ENCODE measurements at places on chromosomes 12 and 14.

- DNase-seq = no peak
Measured at GRCh38 chr12:126432780-126433179, 1367.5 kb downstream of the AACS start.

DNA sequence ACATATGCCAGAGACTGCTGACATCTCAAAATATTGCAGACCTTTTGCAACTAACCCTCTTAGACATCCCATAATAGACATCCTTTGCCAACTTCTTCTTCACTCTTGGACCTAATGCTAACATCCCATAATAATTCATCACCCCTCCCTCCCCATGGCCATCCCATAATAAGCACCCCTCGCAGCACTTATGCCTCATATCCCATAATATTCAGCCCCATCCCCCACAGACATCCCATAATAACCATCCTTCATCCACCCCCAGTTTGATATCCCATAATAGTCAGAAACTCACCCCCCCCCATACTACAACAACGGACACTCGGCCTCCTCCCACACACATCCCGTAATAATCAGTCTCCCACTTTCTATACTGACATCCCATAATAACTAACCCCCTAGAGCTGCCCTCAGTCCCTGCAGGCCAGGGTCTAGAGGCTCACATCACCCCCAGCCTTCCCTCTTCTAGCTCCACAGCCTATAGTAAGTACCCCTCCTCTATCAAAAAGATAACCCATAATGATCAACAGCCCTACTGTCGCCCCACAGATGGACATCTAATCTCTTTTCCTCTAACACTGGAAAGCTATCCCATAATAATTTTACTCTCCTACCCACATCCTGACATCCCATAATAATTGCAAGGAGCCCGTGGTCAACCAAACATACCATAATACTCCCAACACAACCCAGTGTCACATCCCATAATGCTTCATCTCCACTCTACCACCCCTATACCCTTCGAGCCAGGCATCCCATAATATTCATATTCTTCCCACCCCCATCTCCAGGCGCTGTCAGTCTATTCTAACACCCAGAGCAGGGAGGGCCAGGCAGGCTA lies 792 bp upstream of the CHD4 start:
- peak; percentile 56 for DNase-seq

DNA sequence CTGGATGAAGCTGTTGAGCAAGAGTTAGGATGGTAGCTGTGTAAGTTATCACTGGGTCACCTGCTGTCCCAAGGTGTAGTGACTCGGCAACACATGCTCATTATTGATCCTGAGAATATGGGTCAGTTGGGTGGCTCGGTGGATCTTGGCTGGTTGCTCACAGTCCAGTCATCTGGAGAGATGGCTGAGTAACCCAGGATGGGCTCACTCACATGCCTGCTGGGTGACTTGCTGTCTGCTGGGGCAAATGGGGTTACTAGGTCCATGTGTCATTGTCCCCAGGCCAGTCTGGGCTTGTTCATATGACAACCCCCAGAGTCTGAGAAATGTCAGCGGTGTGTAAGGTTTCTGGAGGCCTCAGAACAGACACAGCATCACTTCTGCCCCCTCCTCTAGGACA lies 69.5 kb downstream of the SLC15A4 start:
- DNase-seq = no peak

DNA sequence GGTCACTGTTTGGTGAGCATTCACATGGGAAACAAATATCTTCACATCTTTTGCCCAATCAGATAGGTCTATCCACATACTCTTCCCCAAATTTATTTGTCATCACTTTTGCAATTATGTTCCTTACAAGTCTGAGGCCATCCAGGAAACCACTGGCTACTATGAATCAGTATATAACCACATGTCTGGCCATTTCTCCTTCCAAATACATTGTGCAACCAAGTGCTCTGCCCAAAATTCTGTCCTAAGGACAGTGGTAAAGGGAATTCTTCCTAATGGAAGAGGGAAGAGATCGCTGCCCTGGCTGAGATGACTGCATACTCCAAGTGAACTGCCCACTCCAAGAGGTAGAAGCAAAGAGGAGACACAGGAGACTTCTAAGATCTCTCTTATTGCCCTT lies 148.9 kb upstream of the MAX start:
- DNase-seq = no peak

GRCh38 chr12:22981711-22982110 lies 356.7 kb downstream of the ETNK1 start:
- DNase-seq = no peak

- DNase-seq = no peak
Measured at GRCh38 chr14:91352053-91352452, 65.6 kb downstream of the CCDC88C start.

DNA sequence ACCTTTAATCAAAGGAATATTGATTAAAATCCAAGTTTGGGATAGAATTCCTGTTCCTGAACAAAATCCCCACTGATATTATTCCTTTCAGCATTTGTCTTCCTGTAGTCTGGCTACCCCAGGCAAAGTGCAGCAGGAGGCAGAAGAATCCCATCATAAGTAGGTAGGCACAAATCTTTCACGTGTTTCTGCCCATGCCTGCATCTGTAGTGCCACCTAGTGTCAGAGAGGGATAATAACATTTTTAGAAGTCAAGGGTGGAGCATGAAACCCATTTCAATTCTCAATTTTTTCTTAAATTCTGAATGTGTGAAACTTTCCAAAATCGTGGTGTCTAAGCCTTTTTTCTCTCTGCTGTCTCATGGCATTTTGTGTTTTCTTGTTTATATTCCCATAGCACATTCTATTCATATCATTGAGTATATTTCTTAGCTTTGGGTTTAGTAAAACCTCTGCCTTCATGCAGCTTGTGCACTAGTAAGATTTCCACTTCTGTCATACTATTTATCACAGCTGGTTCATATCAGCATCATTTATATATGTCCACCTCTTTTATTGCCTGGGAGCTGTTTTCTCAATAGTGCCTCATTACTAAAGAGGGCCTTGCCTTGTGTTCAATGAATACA lies 47.8 kb upstream of the RERG start:
- DNase-seq = peak; percentile 3

- DNase-seq = no peak
Measured at GRCh38 chr12:2171672-2172426, 119.1 kb downstream of the CACNA1C start.

DNA sequence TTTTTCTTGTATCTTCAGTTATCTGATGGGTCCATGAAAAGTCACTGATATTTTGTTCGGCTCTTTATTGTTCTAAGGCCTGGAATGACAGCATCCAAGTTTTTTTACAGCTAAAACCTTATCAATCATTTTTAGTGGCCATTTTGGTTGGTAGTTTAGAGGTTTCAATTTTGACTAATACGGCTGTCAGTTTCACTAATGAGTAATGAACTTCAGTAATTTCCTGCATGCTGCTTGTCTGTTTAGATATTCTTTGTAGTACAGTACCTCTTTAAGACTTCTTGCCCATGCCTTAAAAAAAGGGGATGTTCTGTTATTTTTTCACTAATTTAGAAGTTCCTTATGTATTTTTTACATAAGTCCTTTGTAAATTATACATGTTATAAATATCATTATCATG lies 176.7 kb downstream of the LRFN5 start:
- no peak for DNase-seq

DNA sequence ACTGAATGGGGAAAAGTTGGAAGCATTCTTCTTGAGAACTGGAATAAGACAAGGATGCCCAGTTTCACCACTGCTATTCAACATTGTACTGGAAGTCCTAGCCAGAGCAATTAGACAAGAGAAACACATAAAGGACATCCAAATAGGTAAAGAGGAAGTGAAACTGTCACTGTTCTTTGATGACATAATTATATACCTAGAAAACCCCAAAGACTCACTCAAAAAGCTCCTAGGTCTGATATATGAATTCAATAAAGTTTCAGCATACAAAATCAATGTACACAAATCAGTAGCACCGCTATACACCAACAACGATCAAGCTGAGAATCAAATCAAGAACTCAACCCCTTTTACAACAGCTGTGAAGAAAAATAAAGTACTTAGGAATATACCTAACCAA lies 157.3 kb upstream of the DDHD1 start:
- no peak for DNase-seq

GRCh38 chr12:132872073-132872855 lies 15.1 kb downstream of the CHFR start:
- no peak for DNase-seq

GRCh38 chr14:102581193-102581592 lies 11.3 kb upstream of the RCOR1 start:
- DNase-seq = no peak

- DNase-seq = no peak
Measured at GRCh38 chr12:47213396-47213795, 133.6 kb upstream of the AMIGO2 start.

- DNase-seq = no peak
Measured at GRCh38 chr12:49451468-49452259, 84.4 kb downstream of the SPATS2 start.

GRCh38 chr14:101503431-101504095 lies 57.7 kb upstream of the DIO3 start:
- DNase-seq = no peak

- no peak for DNase-seq
Measured at GRCh38 chr12:2486796-2487195, 308.0 kb upstream of the FKBP4 start.

GRCh38 chr14:65228436-65228835 lies 126.1 kb upstream of the MAX start:
- no peak for DNase-seq

GRCh38 chr12:12520273-12520672 lies 42.4 kb downstream of the DUSP16 start:
- no peak for DNase-seq

DNA sequence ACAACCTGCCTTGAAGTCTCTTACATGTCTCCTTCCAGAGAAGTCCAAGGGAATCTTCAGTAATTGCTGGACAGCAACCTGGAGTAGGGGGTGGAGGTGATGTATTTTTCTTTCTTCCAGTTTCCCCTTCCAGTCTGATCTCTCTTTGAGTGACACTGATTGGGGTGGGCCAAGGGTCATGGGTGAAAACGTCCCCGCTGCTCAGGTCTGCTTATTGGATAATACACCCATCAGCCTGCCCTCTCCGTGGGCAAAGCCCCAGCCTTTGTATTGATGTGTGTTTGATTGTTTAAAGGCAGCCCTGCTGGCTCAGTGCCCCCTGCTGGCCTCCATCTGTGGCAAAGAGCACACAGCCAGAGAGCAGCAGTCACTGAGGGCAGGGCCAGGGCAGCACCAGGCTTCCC lies 35.7 kb upstream of the ATP2A2 start:
- peak; percentile 30 for DNase-seq

GRCh38 chr12:31528095-31528494 lies 62.8 kb downstream of the DENND5B start:
- DNase-seq = no peak

Data from activated T-helper 9 cell treated with anti-CD3 and anti-CD28 coated beads, Interleukin-2, amount 50 U/mL, for 16 hours (primary cell).